ENCODE measurements at places on chromosomes 1 and 21. TPM values are rescaled to one million over a fixed set of nuclear protein-coding genes. Genes with fewer than 3 reads are reported as not detected.

DNA sequence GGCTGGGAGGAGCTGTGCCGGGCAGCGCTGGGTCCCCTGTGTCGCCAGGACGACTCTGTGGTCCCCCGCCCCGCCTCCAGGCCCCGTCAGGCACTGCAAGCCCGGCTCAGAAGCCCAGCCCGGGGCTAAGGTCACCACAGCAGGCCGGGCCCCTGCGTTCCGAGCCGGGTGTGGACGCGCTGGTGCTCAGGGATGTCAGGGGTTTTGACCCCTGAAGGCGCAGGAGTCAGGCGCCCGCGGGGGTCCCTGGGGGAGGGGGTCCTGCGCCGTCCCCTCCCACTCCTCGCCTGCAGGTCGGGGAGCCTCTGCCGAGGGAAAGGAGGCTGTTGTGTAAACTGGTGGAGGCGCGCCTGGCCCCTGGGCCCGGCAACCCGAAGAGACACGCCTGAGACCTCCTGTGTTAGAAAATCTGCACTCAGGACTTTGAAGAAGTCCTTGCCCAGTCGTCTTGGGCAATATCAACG lies 23.7 kb upstream of the TMEM54 start:
- peaks cover 2% of the 10 kb centered on the region for H3K27me3 ChIP-seq
- H3K4me1 ChIP-seq: no peaks in the 10 kb centered on the region
- no peak for DNase-seq
- no peak overlapping the region for H3K27ac ChIP-seq
- no peak overlapping the region for H3K4me3 ChIP-seq

DNA sequence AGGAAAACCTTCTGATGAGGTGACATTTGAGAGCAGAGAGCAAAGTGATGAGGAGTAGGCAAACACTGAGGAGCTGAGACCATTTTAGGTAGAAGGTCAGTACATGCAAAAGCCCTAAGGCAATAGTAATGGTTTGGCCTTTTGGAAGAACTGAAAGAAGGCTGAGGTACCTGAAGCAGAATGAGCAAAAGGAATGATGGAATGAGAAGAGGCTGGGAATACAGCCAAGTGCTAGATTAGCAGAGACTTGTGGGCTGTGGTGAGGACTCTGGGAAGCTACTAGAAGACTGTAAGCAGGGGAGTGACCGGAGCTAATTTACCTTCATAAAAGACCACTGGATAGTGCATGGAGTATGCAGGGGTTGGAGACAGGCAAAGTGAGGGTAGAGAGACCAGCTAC lies 77.9 kb downstream of the GFI1 start:
- DNase-seq: peak; percentile 55
- H3K4me1 ChIP-seq: no peaks in the 10 kb centered on the region
- no peak overlapping the region for H3K27ac ChIP-seq
- 0 out of 2 replicates have a peak, but pooled peaks cover 2% of the 10 kb centered on the region for H3K27me3 ChIP-seq
- H3K36me3 ChIP-seq: no peaks in the 10 kb centered on the region

GRCh38 chr1:31715873-31716220 lies 12.0 kb upstream of the COL16A1 start:
- no peak for DNase-seq
- H3K4me1 ChIP-seq: peaks cover 32% of the 10 kb centered on the region
- no peaks in the 10 kb centered on the region for H3K36me3 ChIP-seq
- H3K27me3 ChIP-seq: peaks cover 5% of the 10 kb centered on the region

DNA sequence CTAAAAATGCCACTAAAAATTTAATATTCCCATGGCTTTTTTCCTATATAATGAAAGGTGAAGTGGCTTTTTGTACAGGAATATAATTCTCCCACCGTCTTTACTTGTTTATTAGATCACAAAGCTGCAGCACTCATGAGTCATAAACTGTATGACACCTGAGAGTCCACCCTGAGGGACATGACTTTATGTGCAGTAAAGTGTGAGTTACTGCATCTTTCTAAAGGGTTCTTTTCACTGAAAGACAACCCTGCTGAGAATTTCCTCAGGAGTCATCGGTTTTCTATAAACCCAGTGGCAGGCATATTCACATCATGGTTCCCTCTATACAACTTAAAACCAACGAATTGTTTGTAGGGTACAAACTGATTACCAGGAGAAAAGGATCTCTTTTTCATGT lies 77.4 kb downstream of the APP start:
- no peak overlapping the region for H3K27ac ChIP-seq
- H3K27me3 ChIP-seq: no peaks in the 10 kb centered on the region
- peak; percentile 65 for DNase-seq
- H3K4me3 ChIP-seq: no peak overlapping the region
- peaks cover 1% of the 10 kb centered on the region for H3K4me1 ChIP-seq

- no peak for DNase-seq
- H3K4me1 ChIP-seq: peaks cover 4% of the 10 kb centered on the region
- H3K36me3 ChIP-seq: peaks cover 18% of the 10 kb centered on the region
- H3K4me3 ChIP-seq: no peak overlapping the region
- H3K27ac ChIP-seq: no peak overlapping the region
These were observed 22.9 kb downstream of the RNU1-1 start for GRCh38 chr1:16491056-16491675.

DNA sequence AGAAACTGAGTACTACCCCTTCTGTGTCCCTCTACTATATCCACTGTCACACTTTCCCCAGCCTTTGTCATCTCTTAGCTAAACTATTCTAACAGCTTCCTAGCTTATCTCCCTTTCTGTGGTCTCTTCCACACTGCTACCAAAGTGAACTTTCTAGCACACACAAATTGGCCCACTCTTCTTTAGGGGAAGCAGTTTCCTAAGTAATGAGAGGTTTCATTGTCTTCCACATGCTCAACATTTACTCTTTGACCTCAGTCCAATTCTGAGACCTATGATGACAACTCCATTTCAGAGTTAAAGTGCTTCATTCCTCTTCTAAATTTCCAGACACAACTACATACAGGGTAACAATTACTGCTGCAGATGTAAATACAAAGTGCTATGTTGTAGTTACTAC lies 32.9 kb downstream of the SCYL3 start:
- 0 out of 2 replicates have a peak, but pooled peaks cover 1% of the 10 kb centered on the region for H3K4me1 ChIP-seq
- no peaks in the 10 kb centered on the region for H3K27me3 ChIP-seq
- peaks cover 36% of the 10 kb centered on the region for H3K36me3 ChIP-seq
- H3K4me3 ChIP-seq: no peak overlapping the region

GRCh38 chr1:186225096-186225495 lies 150.0 kb downstream of the TPR start:
- no peak for DNase-seq
- no peak overlapping the region for H3K27ac ChIP-seq
- H3K4me1 ChIP-seq: no peaks in the 10 kb centered on the region
- no peaks in the 10 kb centered on the region for H3K36me3 ChIP-seq
- no peak overlapping the region for H3K4me3 ChIP-seq

GRCh38 chr1:69661686-69662085 lies 94.0 kb downstream of the LRRC7 start:
- no peak overlapping the region for H3K4me3 ChIP-seq
- no peaks in the 10 kb centered on the region for H3K4me1 ChIP-seq

DNA sequence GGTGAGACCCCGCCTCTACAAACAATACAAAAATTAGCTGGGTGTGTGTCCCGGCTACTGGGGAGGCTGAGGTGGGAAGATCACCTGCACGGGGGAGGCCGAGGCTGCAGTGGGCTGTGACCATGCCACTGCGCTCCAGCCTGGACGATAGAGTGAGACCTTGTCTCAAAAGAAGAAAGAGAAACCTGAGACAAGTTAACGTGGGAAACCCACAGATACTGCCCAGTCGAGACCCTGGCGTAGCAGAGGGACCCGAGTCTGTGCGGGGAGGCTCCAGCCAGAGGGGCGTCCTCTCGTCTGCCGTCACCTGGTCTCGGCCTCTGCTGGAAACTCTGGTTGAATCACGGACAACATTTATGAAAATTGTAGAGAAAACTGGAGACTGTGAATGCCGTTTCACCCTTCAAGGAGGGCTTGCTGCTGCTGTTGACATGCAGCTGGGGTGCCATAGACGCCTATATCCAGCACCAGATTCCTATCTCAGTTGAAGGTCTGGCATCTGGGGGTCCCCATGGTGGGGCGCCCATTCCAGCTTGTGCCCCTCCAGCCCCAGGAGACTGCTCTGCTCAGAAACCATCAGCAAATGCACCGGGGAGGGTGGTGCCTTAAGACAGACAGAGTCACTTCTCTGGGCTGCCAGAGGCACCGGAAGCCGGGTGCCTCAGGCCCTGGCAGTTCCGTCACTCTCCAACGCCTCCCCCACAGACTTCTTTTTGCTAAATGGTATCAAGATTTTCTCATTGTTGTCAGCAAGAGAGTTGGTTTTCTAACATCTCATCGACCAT lies 13.6 kb upstream of the CDK11B start:
- no peak for DNase-seq
- no peak overlapping the region for H3K4me3 ChIP-seq
- H3K4me1 ChIP-seq: no peaks in the 10 kb centered on the region
- H3K27ac ChIP-seq: no peak overlapping the region
- H3K36me3 ChIP-seq: peaks cover 47% of the 10 kb centered on the region

- no peaks in the 10 kb centered on the region for H3K4me1 ChIP-seq
- no peak for DNase-seq
- no peaks in the 10 kb centered on the region for H3K36me3 ChIP-seq
- H3K27me3 ChIP-seq: no peaks in the 10 kb centered on the region
These were observed 7.6 kb downstream of the APOBEC4 start for GRCh38 chr1:183645531-183645930.

DNA sequence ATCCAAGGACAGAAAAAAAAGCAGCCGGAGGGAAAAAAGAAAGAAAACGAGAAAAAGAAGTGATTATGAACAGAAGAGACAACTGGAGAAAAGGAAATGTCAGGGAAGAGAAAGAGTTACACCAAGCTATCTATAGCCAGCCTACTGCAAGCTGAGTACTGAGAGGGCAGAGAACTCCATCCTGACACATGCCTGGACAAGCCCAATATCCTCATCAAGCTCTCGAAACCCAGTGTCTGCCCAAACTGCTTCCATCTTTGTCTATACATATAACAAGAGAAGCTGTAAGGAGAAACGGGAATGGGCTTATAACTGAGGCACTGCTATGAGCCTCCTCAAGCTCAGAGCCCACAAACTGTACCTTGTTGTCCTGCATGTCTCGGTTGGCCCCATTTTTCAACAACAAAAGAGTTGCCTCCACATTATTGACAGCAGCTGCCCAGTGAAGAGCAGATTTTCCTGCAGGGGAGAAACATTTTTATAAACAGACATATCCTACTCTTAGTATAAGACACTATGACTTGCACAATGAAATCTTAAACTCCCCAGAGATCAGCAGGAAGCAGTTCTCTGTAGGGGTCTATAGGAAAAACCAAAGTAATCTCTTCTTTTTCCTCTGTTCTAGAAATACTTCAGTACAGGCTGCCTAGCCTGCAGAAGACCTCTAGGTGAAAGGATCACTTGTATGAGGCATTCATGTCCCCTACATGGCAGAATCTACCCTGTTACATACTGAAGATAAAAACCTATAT lies 21.2 kb upstream of the ADAM30 start:
- no peaks in the 10 kb centered on the region for H3K4me1 ChIP-seq
- H3K4me3 ChIP-seq: no peak overlapping the region
- DNase-seq: no peak

DNA sequence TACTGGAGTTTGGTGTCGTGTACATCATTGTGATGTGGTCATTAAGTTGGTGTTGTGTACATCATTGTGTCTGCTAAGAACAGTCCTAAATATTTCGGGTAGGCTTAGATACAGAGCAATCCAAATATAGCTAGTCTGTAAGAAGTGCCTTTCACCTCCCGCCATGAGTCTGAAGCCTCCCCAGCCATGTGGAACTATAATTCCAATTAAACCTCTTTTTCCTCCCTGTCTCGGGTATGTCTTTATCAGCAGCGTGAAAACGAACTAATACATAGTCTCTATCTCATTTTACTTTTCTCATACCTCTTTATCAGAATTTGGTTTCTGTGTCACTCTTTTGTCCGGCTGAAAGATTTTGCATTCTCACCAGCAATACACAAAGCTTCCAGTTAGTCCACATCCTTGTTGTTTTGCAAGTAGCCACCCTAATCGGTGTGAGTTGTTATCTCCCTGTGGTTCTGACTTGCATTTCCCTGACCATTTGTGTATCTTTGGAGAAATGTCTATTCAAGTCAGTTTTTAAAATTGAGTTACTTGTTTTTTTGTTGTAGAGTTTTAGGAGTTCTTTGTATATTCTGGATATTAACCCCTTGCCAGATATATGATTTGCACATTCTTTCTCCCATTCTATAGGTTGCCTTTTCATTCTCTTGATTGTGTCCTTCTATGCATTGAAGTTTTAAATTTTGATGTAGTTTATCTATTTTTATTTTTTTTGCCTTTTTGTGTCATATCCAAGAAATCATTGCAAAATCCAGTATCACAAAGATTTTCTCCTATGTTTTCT lies 56.5 kb downstream of the FNBP1L start:
- no peaks in the 10 kb centered on the region for H3K4me1 ChIP-seq
- H3K36me3 ChIP-seq: peaks cover 2% of the 10 kb centered on the region
- no peak for DNase-seq
- H3K4me3 ChIP-seq: no peak overlapping the region
- H3K27me3 ChIP-seq: no peaks in the 10 kb centered on the region
- no peak overlapping the region for H3K27ac ChIP-seq

- H3K4me1 ChIP-seq: peaks cover 3% of the 10 kb centered on the region
- no peak overlapping the region for H3K4me3 ChIP-seq
- no peaks in the 10 kb centered on the region for H3K36me3 ChIP-seq
- H3K27me3 ChIP-seq: peaks cover 97% of the 10 kb centered on the region
- DNase-seq: no peak
These were observed 1.2 kb downstream of the TAL1 start for GRCh38 chr1:47230692-47231300.

- H3K36me3 ChIP-seq: no peaks in the 10 kb centered on the region
- H3K27me3 ChIP-seq: no peaks in the 10 kb centered on the region
- no peak for DNase-seq
- H3K4me3 ChIP-seq: no peak overlapping the region
- H3K4me1 ChIP-seq: no peaks in the 10 kb centered on the region
These were observed 726.9 kb upstream of the TMPRSS15 start for GRCh38 chr21:19130379-19131028.

DNA sequence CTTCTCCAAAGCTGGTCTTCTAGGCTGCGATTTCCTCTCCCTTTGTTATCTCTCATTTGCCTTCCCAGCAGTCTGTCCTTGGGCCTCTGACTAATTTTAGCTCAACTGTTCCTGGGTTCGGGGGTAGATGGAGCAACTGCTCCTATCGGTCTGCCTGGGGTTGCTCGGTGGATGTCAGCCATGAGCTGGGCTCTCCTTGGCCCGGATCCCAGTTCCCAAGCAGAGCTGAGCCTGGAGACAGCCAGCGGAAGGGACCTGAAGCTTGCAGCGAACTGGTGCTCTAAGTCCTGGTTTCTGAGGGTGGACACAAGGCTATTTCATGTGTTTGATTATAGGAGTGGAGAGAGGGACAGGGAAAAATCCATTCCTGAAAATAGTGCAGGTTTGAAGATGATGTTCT lies 423.0 kb downstream of the RPS6KC1 start:
- H3K4me1 ChIP-seq: no peaks in the 10 kb centered on the region
- H3K36me3 ChIP-seq: no peaks in the 10 kb centered on the region
- no peak overlapping the region for H3K4me3 ChIP-seq
- DNase-seq: no peak
- H3K27me3 ChIP-seq: no peaks in the 10 kb centered on the region

The OR2T35 gene
- not detected for total RNA-seq

The SPATA46 gene
- not detected for total RNA-seq

The MMEL1 gene
- total RNA-seq: under 0.01 TPM

The PCSK9 gene
- under 0.01 TPM for total RNA-seq

The LAMTOR5 gene
- 177 TPM for total RNA-seq

The ITGB3BP gene
- total RNA-seq: 15.8 TPM

The HSD3B1 gene
- total RNA-seq: not detected
